A549 treated with Hydrocortisone at 1 μM for 4 hours (cell line): ENCODE measurements at places on chromosomes 11 and 22. TPM values are rescaled to one million over a fixed set of nuclear protein-coding genes. Genes with fewer than 3 reads are reported as not detected.

LINC01488 gene
- 0.05 TPM in 1 of 5 replicates, not detected in the others for total RNA-seq

PIM3 gene
- 47.7 to 76.4 TPM (median 72.4 TPM) in 5 replicates for total RNA-seq

NPAS4 gene
- 0.03 to 0.06 TPM in 2 of 5 replicates, not detected in the others for total RNA-seq

TMEM218 gene
- total RNA-seq, result 20.1 to 25.1 TPM (median 21.5 TPM) in 5 replicates

SLC37A2 gene
- 0.10 to 0.21 TPM (median 0.15 TPM) in 5 replicates for total RNA-seq

TRIM29 gene
- total RNA-seq, result 24.4 to 26.6 TPM (median 25.6 TPM) in 5 replicates

MMP3 gene
- total RNA-seq, result 0.12 TPM in 1 of 5 replicates, not detected in the others

KRTAP5-1 gene
- total RNA-seq, result not detected in 5 replicates

SCGB1C1 gene
- total RNA-seq, result not detected in 5 replicates

SMIM38 gene
- total RNA-seq, result 0.07 to 0.10 TPM (median 0.08 TPM) in 4 of 5 replicates, not detected in the other

GAL3ST3 gene
- total RNA-seq, result not detected in 5 replicates

ABCG4 gene
- total RNA-seq, result 0.26 to 0.40 TPM (median 0.33 TPM) in 5 replicates

RTN4R gene
- 8.0 to 14.9 TPM (median 12.4 TPM) in 5 replicates for total RNA-seq

TTC17 gene
- total RNA-seq, result 25.9 to 35.6 TPM (median 27.7 TPM) in 5 replicates

NNMT gene
- total RNA-seq, result 292 to 403 TPM (median 380 TPM) in 5 replicates

PRAME gene
- total RNA-seq, result 94.6 to 117 TPM (median 102 TPM) in 5 replicates

FIBP gene
- 70.0 to 85.8 TPM (median 82.0 TPM) in 5 replicates for total RNA-seq

NELL1 gene
- not detected in 5 replicates for total RNA-seq

SCO2 gene
- 2.2 to 6.4 TPM (median 5.4 TPM) in 5 replicates for total RNA-seq

ART5 gene
- total RNA-seq, result 0.16 to 0.22 TPM (median 0.18 TPM) in 5 replicates

PDGFB gene
- total RNA-seq, result 3.2 to 4.5 TPM (median 3.4 TPM) in 5 replicates

DSCAML1 gene
- total RNA-seq, result 0.16 to 0.64 TPM (median 0.28 TPM) in 5 replicates

GLYATL1 gene
- 0.10 TPM in 1 of 5 replicates, not detected in the others for total RNA-seq

FJX1 gene
- total RNA-seq, result 28.2 to 41.0 TPM (median 39.8 TPM) in 5 replicates

SLC7A4 gene
- total RNA-seq, result not detected in 5 replicates

IGF2 gene
- total RNA-seq, result 1.6 to 2.9 TPM (median 2.7 TPM) in 5 replicates

P4HA3 gene
- 39.0 to 62.7 TPM (median 53.8 TPM) in 5 replicates for total RNA-seq

PRODH gene
- total RNA-seq, result 1.1 to 1.6 TPM (median 1.3 TPM) in 5 replicates

APOA4 gene
- not detected in 5 replicates for total RNA-seq

FAM89B gene
- total RNA-seq, result 22.8 to 49.9 TPM (median 46.2 TPM) in 5 replicates

KCNK7 gene
- total RNA-seq, result 0.08 to 0.93 TPM (median 0.78 TPM) in 5 replicates

TRIM51 gene
- total RNA-seq, result not detected in 5 replicates
